ENCODE measurements at places on chromosomes 5 and 9.

DNA sequence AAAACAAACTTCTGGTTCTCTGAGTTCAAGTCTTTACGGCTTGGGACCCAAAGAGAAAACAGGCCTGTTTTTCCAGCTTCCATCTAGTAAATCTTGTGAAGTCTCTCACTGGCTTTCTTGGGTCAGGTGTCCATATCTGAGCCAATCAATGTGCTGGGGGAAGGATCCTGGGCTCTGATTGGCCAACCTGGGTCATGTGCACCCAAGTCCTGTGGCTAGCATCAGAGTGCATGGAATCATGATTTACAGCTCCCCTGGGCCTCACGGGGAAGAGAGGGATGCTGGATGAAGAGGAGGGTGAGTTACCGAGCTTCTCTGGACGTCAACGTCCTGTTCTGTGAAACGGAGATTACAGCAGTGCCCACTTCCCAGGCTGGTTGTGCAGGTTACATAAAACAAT is 19.4 kb downstream of the CXCL14 start:
- DNase-seq: no peak

DNA sequence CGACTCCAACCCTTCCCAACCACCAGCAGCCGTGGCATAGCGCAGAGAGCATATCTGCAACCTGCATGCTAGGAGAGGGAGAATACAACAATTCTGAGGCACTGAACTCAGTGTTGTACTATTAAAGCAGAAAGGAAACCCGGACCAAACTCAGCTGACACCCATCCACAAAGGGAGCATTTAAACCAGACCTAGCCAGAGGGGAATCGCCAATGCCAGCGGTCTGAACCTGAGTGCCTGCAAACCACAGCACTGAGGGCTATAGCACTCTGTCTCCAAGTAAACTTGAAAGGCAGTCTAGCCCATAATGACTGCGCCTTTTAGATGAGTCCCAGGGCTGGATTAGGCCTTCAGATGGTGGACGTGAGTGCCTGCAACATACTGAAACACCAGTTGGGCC is 494.4 kb upstream of the PTPRD start:
- DNase-seq: no peak

DNA sequence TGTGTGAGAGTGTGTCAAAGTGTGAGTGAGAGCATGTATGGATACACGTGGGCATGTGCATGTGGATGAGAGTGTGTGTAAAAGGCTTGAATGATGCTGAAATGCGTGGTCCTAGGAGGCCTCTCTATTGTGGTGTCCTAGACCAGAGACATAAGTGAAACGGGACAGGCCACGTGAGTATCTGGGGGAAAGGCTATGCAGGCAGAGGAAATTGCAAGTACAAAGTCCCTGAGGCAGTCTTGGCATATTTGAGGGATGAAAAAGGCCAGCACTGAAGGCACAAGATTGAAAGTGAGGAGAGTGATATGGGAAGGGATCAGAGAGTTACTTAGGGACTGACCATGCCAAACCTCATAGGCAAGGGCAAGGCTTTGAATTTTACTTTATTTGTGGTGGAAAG is 67.2 kb upstream of the CCDC152 start:
- no peak for DNase-seq

GRCh38 chr5:159727167-159727566 is 189.1 kb upstream of the ADRA1B start:
- DNase-seq: no peak

DNA sequence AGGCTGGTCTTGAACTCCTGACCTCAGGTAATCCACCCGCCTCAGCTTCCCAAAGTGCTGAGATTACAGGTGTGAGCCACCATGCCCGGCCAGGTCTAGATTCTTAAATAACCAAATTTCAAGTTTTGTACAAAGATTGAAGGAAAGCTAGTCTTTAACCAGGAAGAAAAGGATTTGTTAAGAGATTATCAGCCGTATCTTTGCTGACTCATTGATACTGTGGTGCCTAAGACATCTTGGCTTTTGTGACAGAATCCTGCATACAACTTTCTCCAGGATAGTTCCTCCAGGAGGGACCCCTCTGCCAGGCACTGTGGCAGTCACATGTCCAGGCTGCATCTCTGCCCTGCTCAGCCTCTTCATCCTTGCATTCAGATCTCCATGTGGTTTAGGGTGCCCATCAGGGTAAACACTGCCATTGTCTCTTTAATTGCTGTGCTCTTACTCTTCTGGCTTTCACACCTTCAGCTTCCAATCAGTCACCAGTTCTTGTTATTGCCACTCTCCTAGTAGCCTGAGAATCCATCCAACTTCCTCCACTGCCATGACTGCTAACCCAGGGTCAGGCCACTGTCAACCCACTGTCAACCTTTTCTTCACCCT is 10.0 kb downstream of the MAP3K1 start:
- no peak for DNase-seq
